ENCODE measurements at places on chromosomes 6 and 20. TPM values are rescaled to one million over a fixed set of nuclear protein-coding genes. Genes with fewer than 3 reads are reported as not detected.

DNA sequence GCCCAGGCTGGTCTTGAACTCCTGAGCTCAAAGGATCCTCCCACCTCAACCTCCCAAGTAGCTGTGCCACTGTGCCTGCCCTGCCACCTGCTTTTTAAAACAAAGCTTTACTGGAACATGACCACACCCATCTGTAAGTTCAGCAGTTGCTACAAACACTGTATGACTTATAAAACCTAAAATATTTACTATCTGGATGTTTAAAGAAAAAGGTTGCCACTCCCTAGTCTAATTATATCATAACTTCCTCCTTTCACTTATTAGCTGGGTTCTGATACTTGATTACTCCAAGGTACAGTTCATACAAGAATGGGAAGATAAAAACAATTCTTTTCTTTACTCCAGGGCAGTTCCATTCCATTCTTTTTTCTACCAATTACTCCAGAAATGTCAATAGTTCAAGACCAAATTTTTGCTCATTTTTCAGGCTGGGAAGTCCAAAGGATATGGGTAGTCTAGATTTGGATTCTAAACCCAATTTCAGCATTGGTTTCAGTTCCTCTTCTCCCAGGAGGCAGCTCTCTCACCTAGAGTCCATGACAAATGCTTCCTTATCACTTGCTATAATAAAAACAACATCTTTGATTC, 63.1 kb downstream of the SEC63 start:
- no peaks in the 10 kb centered on the region for H3K27me3 ChIP-seq
- no peak overlapping the region for H3K4me3 ChIP-seq
- peaks cover 8% of the 10 kb centered on the region for H3K36me3 ChIP-seq
- no peaks in the 10 kb centered on the region for H3K4me1 ChIP-seq
- H3K27ac ChIP-seq = no peak overlapping the region

DNA sequence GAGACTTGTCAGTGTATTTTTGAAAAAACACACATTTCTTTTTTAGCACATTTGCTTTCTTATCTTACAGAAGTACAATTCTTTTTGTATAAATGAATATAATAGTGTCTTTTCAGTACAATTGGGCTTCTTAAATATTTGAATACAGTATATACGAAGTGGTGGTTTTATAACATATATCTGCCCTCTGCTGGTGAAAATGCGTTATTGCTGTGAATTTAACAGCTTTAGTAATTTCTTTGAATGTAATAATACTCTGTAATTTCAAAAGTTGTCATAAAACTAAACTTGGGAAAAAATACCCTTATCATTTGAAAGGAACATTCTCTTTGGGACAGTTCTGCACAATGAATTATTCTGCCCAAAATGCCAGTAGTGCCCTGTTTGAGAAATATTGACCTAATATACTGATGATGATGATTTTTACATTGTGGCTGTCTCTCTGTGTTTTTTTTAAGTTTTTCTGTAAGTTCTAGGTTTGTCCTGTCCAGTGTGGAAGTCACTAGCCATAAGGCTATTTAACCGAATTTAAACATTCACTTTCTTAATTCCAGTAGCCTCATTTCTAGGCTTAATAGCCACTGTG, 19.0 kb downstream of the SMAP1 start:
- peaks cover 3% of the 10 kb centered on the region for H3K4me1 ChIP-seq
- no peak overlapping the region for H3K4me3 ChIP-seq
- no peak for DNase-seq
- H3K36me3 ChIP-seq = no peaks in the 10 kb centered on the region

DNA sequence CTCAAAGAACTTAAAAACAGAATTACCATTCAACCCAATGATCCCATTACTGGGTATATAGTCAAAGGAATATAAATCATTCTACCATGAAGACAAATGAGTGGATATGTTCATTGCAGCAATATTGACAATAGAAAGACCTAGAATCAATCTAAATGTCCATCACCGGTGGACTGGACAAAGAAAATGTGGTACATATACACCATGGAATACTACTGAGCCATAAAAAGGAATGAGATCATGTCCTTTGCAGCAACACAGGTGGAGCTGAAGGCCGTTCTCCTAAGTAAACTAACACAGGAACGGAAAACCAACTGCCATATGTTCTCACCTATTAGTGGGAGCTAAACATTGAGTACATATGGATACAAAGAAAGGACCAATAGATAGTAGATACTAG, 576.7 kb upstream of the CITED2 start:
- no peak for DNase-seq
- H3K4me3 ChIP-seq = no peak overlapping the region
- no peaks in the 10 kb centered on the region for H3K36me3 ChIP-seq

The ACTL10 gene
- total RNA-seq = 3.2 TPM

GRCh38 chr6:117771403-117771802, 96.1 kb downstream of the NUS1 start:
- no peaks in the 10 kb centered on the region for H3K4me1 ChIP-seq
- no peak for DNase-seq
- no peak overlapping the region for H3K27ac ChIP-seq
- no peaks in the 10 kb centered on the region for H3K27me3 ChIP-seq
- no peak overlapping the region for H3K4me3 ChIP-seq

DNA sequence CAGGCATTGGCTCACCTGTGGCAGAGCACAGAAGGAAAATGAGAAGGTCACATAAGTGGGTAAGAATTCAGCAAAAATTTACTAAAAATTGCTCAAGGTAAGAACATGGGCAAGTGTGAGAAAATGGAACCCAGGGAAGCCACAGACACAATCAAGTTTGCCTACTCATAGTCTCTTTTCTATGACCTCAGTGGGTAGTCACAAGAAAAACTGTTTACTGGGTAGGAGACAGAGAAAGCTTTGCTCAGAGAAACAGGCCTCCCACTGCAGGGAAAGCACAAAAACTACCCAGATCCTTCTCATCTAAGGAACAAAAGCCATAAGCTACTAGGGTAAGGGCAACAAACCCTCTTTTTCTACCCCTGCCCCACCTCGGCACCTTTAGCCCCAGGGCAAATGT, 35.2 kb downstream of the FAM184A start:
- H3K4me3 ChIP-seq = no peak overlapping the region
- H3K27me3 ChIP-seq = no peaks in the 10 kb centered on the region
- no peak for DNase-seq
- H3K36me3 ChIP-seq = no peaks in the 10 kb centered on the region
- no peaks in the 10 kb centered on the region for H3K4me1 ChIP-seq

The CYP21A2 gene
- 0.32 TPM for total RNA-seq
